Activated naive CD4-positive, alpha-beta T cell (primary cell): ENCODE measurements at places on chromosomes 7 and 10.

DNA sequence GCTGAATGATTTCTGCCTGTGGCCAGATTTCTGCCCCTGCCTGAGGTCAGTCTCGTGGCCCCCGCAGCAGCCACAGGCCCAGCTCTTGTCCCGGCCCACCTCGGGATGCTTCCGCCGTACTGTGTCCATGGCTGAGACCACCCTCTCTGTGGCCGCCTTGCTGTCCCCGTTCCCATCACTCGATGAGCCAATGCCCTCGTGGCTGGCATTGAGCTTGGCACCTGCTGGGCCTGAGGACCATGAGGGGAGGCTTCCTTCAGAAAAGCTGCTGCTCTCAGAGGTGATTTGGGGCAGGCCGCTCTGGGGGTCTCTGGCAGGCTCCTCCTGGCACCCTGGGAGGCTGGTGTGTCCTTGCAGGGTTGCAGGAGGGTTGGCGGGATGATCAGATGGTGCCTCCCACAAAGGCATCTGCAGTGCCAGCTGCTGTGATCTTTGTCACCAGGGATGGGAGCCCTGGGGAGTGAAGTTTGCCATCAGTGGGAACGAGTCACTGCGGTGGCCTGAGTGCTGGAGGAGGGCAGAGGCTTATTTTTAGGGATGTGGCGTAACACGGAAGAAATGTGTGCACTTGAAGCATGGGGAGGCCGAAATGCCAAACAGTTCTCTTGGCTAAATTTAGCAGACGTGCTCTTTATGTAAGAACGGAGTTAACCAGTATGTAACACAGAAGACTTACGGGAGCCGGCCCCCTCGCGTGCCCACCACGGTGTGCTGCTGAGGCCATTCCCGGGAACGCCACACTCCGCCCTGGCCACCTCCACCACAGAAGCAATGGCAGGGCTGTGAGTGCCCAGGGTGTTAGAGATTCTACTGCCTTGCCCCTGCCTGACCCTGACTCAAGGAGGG, 47.7 kb downstream of the VIPR2 start:
- no peak for DNase-seq

DNA sequence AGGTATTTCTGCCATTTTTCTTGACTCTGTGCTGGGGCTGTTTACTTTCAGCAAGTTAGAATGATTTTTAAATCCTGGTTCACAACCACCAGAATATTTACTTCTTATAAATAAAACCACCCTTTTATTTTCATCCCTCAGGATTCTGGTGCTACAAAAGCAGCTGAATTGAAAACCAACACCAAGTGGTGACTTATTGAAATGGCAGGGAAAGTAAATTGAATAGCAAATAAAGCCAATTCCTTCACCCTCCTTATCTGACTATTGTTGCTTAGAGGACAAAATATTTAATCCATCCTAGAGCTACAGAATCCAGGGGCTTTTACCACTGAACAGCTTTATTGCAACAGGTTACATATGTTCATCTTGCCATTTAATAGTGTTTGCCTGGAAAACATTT, 828.6 kb upstream of the GHITM start:
- DNase-seq: no peak

DNA sequence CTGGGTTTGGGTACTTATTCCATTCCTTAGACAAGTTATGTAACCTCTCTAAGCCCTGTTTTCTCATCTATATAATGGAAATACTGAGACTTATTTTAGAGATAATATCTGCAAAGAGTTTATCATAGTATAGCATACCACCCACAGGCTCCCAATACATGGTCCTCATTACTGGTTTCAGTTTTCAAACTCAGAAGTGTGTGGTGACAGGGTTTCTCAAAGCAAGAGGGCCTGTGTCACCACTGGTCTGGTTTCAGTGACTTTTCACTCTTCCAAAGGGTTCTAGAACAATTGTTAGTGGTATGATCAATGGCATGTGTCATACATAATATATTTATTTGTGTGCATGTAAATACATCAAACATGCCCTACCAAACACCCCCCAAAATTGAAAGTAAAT, 89.2 kb upstream of the BMPER start:
- DNase-seq: no peak

GRCh38 chr10:83190614-83191013, 948.7 kb upstream of the GHITM start:
- no peak for DNase-seq

DNA sequence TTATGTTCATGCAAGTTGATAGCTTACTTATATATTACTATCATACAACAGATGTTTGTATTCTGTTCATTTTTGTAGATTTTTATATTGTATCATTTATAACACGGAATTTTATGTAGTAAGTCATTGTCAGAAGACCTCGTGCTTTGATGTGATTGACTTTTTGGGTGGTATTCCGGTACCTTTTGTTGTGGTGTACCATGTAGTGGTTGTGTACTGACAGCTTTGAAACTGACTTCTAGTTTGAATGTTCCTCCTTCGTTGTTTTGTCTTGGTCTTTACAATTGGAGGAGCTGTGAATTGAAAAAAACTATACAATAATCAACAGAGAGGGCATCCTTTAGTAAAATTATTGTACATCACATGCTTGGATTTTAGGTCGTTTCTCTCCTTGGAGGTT, 61.5 kb downstream of the WAC start:
- no peak for DNase-seq

DNA sequence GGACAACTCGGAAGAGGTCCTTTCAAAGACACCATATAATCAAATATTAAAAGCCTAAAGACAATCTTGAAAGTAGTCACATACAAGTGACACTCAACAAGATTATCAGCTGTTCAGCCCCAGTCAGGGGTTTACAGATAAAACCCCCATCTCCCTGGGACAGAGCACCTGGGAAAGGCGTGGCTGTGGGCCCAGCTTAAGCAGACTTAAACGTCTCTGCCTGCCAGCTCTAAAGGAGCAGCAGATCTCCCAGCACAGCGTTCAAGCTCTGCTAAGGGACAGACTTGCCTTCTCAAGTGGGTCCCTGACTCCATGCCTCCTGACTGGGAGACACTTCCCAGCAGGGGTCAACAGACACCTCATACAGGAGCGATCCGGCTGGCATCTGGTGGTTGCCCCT, 18.0 kb downstream of the CDCA7L start:
- no peak for DNase-seq

DNA sequence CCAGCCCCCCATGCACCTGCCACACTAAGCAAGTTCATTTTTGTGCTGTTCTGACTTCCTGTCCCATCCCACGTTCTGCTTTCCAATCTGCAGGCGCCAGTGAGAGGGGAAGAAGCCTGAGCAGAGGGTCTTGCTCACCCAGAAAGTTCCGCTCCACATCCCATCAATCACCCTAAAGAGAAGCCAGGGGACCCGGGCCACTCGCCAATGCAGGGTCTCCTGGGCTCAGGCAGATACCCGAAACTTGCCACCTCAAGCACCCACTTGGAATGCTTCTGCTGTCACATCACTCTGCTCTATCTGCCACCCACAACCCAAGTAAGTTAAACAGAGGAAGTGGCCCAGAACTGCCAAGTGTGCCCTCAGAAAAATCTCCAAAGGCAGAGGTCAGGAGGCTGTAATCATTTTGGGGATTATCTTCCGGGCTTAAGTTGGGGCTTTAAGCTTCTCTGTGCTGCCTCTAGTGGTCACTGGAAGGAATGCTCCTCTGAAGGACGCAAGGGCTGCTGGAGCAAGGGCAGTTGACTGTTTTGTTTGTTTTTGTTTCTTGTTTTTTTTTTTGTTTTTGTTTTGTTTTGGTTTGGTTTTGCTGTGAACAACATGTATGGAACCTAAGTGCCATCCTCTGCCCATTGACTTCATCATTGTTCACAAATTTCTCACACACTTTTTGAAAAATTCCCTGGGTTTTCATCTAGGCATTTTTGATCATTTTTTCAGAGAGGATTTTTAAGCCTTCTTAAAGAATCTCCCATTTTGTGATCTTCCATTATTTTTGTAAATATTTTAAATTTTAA, 25.5 kb downstream of the PRR15 start:
- DNase-seq: no peak

DNA sequence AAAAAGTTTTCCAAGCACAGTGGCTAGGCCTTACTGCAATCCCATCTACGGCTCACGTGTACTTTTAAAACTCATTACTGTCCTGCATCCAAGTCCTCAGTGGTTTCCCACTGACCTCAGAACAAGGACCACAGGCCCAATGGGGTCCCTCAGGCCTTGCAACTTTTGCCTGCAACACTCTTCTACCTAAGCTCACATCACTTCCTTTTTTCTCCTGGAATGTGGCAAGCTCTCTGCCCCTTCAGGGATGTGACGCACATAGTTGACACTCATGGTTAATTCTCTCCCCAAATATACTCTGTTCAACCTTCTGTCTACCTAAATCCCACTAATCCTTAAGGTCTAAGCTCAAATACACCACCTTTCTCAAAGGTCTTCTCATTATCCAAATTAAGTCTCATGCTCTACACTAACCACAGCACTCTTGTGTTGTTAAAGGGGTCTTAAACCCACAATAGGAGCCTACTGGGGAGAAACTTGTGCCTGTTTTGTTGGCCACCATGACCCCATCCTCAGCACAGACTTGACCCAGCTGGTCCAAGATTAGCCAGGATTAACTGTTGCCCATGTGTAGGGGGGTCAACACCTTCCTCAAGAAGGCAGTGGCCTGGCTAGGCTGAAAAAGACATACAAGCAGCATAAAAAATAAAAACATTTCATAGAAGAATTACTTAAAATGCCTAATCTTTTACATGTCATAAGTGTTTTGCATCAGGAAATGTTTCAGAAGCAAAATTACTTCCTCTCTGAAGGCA, 15.2 kb downstream of the HNRNPF start:
- DNase-seq: no peak

GRCh38 chr10:95517536-95518454, 43.4 kb downstream of the SORBS1 start:
- no peak for DNase-seq

- no peak for DNase-seq
These were observed 22.1 kb upstream of the OPN4 start for GRCh38 chr10:86632009-86632800.

DNA sequence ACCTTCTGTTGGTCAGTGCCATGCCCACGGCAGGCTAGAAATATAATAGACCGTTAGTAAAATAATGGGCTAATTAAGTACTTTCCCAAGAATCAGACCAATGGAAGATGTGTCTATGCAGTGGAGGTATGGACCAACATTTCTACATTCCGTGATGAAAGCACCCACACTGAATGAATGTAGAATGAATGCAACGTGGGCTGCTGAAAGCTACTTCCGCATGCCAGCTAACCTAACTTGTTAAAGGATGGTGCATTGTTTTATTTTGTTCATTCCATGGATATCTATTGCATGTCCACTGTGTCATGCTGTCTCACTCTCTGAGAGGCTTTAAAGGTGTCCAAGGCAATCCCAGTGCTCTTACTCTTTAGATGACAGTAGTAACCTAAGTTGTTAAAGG, 112.9 kb upstream of the CAV2 start:
- DNase-seq: no peak

- no peak for DNase-seq
These were observed 251.4 kb upstream of the CTBP2 start for GRCh38 chr10:125411724-125412123.

DNA sequence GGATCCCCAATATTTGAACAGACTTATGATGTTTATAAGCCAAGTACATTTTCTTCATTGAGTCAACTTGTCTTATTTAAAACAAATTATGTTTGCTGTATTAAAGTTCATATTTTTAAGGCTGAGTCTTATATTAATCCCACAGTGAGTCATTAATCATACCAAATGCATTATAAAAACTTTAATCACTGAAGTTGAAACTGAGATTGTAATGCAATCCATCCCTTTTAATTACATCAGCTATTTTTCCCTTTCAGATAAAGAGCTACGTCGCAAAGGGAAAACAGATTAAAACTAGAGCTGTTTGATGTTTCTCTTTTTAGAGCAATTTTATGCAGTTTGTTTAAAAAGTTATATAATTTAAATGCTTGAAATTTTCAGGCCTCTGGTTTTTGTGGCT, 183.0 kb downstream of the ARID5B start:
- DNase-seq: no peak

DNA sequence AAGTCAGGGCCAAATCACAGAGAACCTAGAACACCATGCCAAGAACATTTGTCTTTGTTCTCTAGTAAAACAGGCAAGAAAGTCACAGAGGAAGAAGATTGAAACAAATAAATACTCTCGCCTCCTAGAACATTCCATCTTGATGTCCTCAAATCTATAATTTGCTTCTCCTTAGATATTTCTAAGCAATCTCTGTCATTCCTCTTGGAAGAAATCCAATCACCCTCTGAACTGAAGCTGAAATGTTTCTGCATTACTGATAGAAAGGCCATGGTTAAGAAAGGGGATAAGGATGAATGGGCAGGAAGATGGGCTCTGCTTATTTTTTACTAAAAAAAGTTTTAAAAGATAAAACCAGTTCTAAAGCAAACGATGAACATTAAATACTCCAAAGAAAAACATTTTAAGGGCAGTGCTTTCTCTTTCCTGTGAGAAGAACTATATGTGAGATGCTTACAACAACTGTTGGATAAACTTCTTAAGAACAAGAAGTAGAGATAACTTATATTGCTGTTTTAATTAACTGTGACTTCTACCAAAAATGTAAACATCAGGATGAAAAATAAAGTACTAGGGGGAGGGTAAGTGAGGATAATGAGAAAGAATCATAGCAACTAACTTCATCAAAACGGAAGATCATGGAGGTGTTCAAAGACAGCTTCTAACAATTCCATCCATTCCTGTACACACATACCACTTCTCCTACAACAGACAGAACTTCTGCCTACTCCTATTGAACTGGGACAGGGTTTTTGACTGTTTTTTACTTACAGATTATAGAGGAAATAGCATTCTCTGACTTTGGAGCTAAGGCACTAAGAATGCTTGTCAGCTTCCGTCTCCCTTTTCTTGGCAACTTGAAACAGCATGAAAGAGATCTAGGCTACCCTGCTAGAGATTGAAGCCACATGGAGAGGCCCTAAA, 153.0 kb upstream of the LRRTM3 start:
- no peak for DNase-seq

- DNase-seq: no peak
These were observed 138.4 kb upstream of the MDFIC start for GRCh38 chr7:114783508-114783907.

- no peak for DNase-seq
These were observed 29.6 kb downstream of the COL13A1 start for GRCh38 chr10:69831231-69831855.

- DNase-seq: no peak
These were observed 94.5 kb downstream of the HIPK2 start for GRCh38 chr7:139683137-139683921.

GRCh38 chr10:113061557-113061956, 111.5 kb downstream of the TCF7L2 start:
- no peak for DNase-seq

DNA sequence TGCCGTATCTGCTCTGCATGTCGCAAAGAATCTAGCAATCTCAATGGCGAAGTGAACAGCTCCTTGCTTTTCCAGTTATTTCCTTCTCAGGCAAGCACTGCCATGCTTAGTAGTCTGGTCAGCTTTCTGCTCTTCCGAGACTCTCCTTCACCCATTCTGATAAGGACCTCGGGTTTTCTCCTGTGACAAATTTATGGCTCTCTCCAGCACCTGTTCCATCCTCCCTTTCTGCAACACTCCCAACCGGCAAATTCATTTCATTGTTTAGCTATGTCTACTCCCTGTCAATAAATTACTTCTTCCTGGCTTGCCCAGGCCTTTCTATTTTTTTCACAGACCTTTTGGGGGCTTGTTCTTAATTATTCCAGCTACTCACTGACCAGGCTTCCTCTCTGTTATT, 252.6 kb downstream of the SORCS3 start:
- DNase-seq: no peak
